Hematopoietic multipotent progenitor cell treated with erythropoietin and hydrocortisone succinate and interleukin-3 and kit ligand, for 4 days (in vitro differentiated cells): ENCODE measurements at places on chromosomes 5 and 9.

GRCh38 chr5:31617867-31618266 lies 21.1 kb upstream of the PDZD2 start:
- DNase-seq, result no peak

DNA sequence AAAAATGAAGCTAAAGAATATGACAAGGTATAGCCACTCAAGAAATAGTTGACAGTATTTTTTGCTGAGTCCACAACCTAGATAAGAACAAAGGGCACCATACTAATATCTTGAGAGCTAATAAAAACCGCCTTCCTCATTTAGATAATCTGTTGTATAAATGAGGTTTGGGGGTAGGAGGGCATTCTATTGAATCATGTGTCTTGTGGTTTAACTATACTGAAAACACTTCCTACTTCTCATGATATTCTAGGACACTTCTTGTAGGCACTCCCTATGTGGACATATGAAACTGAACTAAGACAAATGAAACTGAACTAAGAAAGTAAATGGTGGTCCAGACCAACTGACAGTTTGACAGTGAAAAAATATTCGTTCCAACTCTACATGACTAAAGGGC lies 1268.5 kb upstream of the C9orf72 start:
- DNase-seq, result peak; percentile 54

- no peak for DNase-seq
Observed at GRCh38 chr5:132396589-132397031, 27.1 kb downstream of the SLC22A5 start.

- DNase-seq, result no peak
Observed at GRCh38 chr5:110916381-110917049, 155.0 kb upstream of the TSLP start.

GRCh38 chr9:106500171-106500570 lies 362.8 kb upstream of the ZNF462 start:
- DNase-seq, result no peak

GRCh38 chr5:1507014-1507375 lies 16.8 kb downstream of the LPCAT1 start:
- DNase-seq, result no peak

DNA sequence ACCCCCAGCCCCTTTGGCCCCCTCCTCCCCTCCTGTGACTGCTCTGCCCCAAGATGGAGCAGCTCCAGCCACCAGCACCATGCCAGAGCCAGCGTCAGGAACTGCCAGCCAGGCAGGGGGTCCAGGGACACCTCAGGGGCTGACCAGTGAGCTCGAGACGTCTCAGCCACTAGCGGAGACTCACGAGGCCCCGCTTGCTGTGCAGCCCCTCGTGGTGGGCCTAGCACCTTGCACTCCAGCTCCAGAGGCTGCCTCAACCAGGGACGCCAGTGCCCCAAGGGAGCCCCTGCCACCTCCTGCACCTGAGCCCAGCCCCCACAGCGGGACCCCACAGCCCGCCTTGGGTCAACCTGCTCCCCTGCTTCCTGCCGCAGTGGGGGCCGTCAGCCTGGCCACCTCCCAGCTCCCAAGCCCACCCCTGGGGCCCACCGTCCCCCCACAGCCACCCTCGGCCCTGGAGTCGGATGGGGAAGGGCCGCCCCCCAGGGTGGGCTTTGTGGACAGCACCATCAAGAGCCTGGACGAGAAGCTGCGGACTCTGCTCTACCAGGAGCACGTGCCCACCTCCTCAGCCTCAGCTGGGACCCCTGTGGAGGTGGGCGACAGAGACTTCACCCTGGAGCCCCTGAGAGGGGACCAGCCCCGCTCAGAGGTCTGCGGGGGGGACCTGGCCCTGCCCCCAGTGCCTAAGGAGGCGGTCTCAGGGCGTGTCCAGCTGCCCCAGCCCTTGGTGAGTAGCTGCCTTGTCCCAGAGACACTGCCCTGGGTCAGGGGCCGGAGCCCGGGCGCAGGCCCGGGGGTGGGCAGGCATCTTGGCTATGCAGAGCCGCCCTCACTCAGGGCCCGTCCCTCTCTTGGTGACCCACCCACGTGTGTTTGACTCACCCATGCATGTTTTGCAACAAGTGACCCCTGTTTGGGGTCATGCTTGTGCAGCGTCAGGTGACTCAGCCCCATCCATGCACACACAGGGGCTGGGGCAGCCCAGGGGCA lies 105.2 kb downstream of the WNK2 start:
- no peak for DNase-seq

DNA sequence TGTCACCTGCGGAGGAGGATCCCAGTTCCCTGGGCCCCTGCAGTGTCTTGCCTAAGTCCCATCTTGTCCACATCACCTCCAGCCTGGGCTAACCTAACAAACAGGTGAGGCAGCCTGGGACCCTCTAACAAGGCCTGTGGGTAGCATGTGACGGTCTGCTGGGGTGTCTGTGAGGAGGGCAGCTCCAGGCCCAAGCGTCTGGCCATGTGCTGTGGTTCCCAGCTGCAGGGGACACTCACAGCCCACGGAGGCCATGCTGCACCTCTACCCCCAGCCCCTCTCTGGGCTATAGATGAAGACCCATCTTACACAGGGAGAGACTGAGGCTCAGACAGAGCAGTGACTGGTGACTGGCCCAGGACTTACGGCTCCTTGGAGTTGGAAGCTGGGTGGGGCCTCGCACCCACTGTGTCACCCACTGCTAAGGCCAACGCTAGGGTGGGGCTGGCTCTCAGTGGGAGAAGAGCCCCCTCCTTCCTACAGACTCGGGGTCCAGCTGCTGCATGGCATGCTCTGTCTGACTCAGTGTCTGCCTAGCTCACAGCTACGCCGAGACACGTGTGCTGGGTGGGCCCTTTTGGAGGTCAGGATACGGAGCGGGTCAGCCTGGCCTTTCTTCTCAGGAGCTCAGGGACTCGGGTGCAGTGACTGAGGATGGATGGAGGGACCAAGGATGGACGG lies 40.8 kb upstream of the RNF130 start:
- DNase-seq, result no peak

DNA sequence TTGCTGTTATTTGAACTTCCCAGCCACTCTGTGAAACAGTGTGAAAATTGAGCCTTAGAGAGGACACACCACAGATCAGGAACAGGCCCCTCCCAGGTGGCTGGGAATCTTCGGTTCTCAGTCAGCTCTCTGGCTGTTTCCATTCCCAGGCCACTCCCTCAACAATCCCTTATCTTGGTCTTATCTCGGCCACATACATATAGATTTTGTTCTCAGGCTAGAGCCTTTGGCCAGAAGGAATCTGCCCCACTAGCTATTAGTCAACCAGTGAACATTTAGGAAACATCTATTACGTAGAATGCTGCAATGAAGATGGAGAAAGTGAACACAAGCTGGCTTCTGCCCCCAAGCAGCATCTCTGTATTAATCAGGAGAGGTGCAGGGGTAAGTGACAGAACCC lies 21.0 kb upstream of the WWC1 start:
- no peak for DNase-seq
